Mesenteric fat pad (tissue), 1 donor: ENCODE measurements at places on chromosomes 7 and 10. TPM values are rescaled to one million over a fixed set of nuclear protein-coding genes. Genes with fewer than 3 reads are reported as not detected.

GRCh38 chr7:21071561-21072501, 285.1 kb upstream of the SP8 start:
- DNase-seq, result no peak

- DNase-seq, result no peak
These were observed 411.2 kb upstream of the KLF6 start for GRCh38 chr10:4196183-4196582.

- DNase-seq, result no peak
These were observed 29.9 kb upstream of the DDX50 start for GRCh38 chr10:68871105-68871711.

GRCh38 chr7:96188174-96188581, 133.7 kb downstream of the SLC25A13 start:
- DNase-seq, result no peak

- DNase-seq, result no peak
These were observed 459.0 kb downstream of the SH2D4B start for GRCh38 chr10:80996615-80997193.

- DNase-seq, result no peak
These were observed 30.6 kb upstream of the INSYN2A start for GRCh38 chr10:127227027-127227426.

DNA sequence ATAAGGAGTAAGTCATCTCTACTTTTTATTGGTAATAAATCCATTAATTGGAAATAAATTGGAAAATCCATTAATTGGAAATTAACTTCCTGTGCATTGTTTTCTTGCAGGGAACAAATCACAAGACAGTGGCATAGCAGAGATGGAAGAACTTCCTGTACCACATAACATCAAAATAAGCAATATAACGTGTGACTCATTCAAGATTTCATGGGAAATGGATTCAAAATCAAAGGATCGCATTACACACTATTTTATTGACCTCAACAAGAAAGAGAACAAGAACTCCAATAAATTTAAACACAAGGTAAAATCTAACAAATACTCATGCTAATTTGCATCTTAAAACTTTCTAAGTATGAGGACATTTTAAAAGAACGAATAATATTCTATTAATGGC, 57.8 kb downstream of the PHYHIPL start:
- DNase-seq, result no peak

DNA sequence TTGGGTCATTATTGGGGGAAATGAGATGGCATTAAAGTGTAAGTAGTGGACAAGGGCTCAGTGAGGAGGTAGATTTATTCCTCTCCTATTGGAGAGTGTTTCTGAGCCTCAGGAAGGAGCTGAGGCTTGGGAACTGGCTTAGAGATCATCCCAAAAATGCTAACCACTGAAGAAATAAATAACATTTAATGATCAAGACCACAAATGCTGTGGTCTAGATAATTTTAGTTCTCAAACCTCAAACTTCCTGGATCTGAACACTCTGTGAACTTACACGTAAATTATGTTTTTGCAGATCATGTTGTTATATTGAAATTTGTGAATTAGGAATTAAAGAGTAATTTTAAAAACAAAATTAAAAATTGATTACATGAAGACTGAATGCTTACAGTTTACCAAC, 27.3 kb downstream of the MDFIC start:
- no peak for DNase-seq

GRCh38 chr7:63041786-63042185, 956.9 kb upstream of the ZNF722 start:
- DNase-seq, result peak; percentile 60

DNA sequence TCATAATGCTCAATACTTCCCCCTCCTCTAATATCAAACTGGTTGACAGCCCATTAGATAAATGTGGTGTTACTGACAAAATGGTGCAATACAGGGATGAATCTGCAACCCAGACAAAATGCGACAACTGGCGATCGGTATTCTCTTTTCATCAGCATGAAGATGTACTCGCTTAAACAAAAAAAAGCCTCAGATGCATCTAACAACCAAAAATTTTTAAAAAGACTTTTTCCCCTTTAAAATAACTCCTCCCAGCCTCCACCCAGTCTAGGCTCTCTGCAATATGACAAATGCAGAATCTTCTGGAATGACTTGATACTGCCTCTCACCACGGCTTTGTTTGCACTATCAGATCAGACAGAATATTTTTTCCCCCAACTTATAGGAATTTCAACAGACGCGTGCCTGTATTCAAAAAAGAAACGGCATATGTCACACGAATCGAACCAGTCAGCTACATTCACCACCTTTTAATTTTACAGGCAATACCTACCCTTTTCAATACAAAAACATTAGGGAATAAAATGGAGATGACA, 1.2 kb downstream of the YWHAG start:
- DNase-seq, result no peak

GRCh38 chr7:151115121-151115835, 29.0 kb downstream of the AGAP3 start:
- DNase-seq, result no peak

DNA sequence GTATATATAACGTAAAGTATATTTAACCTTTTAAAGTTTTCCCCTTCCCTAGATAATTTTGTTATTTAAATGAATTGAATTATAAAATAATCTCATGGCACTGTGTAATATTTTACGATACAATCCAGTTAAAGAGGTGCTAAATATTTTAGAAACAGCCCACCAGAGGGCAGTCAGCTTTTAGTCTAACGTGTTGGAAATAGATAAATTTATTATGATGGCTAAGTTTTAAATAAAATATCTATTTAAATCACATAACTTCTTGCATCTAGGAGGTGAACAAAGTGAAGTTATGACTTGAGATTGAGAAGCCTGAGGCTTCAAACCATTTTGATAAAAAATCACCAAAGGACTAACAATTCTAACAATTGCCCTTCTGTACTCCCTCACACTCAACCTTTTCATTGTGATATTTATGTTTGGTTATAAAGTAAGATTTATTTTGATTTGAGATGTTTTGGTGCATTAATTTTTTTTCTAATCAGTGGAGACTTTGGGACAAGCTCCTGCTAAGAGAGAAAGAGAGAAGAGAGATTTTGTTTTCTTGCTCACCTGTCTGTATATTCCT, 171.5 kb upstream of the SP4 start:
- no peak for DNase-seq

DNA sequence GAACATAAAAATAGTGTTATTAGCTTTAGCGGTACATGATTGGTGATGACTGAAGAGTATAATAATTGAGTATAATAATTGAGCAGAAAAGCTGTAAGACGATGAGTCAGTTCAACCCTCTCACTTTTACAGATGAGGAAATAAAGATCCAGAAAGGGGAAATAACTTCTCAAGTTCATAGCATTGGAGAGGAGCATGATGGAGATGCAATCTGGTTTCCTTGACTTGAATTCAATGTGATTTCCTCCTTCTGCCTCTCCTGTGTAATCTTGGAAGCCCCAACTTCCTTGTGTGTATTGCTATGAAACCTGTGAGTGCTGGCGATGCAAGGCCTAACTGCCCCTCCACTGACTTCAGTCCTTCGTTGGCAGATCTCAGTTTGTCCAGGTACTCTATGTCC, 265.1 kb downstream of the LRMDA start:
- no peak for DNase-seq

DNA sequence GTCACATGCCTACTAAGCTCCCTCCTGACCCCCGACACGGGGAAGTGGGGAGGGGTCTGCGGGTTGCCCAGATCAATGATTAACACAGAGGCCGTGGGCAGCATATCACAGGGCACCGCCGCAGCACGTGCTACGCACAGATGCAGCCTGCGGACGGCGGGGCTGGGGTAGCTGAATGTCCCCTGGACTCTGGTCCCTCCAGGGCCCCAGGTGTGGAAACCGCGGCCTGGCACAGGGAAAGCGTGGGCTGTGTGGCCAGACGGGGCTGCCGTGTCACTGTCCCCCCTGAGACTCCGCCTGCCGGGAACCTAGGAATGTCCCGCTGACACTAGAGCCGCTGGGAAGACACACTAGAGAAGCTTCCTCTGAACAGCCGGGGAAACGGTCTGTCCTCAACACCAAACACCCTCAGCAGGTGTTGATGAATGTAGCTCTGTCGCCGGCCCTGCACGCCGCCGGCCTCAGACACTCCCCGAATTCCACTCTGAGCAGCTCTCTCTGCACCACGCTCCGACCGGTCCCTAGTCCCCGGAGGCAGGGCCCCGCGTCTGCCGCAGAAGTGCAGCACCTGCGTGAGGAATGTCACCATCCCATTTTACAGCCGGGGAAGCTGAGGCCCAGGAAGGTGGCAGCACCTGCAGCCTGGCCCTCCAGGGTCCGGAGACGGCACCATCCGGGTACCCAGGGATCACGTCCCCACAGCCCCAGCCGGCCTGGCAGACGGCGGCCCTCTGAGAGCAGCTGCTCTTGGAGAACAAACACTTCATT, 33.4 kb upstream of the PDGFA start:
- DNase-seq, result no peak

DNA sequence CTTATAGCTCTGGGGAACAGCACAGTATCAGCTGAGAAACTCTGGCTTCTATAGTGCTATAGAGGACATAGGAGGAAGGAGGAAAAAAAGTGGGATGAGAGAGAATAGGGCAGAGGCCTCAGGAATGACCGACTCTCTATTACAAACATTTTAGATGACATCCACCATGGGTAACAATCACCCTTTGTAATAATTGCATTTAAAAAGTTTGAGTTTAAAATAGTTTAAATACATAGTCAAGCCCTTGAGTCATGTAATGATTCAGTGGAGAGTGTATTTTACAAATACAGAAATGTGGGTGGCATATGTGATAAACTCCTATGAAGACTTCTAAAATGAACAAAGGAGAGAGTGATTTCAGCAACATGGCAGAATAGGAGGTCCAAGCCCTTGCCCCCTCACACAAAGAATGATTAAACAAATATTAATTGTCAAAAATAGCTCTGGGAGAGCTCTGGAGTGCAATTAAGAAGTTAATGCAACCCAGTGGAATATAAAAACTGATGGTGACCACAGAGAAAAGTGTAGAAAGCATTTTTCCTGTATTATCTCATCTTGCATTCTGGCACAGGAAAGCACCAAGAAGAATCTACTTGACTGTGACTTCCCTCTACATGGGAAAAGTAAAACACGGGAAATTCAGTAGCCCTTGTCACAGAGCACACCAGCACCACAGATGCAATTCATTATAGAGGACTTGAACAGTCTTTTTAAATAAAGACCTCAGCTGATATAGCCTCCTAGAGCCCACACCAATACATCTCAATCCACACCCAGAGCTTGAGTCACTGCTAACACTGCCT, 569.0 kb upstream of the SORCS1 start:
- DNase-seq, result no peak

DNA sequence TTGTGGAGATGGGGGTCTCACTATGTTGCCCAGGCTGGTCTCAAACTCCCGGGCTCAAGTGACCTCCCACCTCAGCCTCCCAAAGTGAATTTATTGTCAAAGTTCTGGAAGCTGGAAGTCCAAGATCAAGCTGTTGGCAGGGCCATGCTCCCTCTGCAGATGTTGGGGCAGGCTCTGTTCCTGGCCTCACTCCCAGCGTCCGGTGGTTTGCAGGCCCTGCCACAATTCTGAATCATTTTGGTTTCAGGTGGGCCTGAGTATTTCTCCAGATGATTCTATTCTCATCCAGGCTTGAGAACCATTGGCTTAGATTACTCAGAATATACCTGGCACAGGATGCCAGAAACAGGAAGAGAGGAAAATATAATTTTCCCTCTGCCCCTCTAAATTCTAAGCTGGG, 737.4 kb downstream of the TNS3 start:
- DNase-seq, result no peak

DNA sequence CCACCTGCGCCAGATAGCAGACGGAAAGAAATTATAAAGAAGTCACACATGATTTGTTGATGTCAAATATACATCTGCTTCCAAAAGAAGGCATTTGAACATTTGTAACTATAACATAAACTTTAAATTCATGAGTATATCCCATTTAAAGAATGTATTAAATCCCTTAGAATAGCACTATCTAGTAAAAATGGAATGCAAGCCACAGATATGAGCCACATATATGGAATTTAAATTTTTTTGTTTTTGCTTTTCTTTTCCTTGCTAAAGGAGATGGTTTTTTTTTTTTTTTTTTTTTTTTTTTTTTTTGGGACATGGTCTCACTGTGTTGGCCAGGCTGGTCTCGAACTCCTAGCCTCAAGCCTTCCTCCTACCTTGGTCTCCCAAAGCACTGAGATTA, 730.8 kb downstream of the PHTF2 start:
- DNase-seq, result no peak

GRCh38 chr10:114042895-114043531, 653 bp upstream of the ADRB1 start:
- DNase-seq, result no peak

DNA sequence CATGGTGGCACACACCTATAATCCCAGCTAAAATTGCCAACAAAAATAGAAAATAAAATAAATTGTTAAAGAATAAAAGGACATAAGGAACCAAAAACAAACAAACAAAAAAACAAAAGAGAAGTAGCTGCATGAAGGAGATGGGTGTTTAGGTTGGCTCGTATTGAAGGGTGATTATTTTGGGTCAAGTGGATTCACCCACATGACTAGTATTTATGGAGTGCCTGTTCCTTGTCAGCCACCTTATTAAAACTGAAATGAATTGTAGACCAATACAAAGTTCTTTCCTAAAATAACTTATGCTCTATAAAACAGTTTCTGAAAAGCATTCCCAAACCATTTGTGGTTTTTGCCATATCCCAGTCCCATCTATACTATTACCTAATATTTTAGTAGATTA, 138.7 kb downstream of the BTAF1 start:
- no peak for DNase-seq

DNA sequence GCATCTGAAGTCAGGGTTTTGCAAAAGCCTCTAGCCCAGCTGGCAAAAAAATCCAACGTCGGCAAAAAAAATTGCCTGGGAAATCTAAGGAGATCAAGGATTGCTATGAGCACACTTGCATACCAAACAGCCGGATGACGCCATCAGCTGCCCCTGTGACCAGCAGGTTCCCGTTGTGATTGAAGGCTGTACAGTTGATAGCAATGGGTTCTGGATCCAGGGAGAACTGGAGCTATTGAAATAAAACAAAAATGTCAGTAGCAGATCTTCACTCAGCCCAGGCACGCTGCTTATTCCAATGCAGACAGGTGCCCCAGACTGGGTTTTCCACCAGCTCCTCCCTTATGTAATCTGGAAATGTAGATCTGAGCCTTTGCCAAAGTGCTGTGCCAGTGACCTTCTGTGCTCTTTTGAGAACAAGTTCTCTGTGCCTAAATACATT, 18.7 kb upstream of the CYREN start:
- peak; percentile 55 for DNase-seq

GRCh38 chr7:75572814-75573213, 80.7 kb downstream of the SPDYE5 start:
- DNase-seq, result no peak

The PITX3 gene
- total RNA-seq, result not detected

The ATG9B gene
- not detected for total RNA-seq

The GOLGA7B gene
- total RNA-seq, result 0.32 TPM

The NKX1-2 gene
- total RNA-seq, result not detected

The PHKG1 gene
- total RNA-seq, result 2.8 TPM

The FAM25A gene
- total RNA-seq, result not detected

The HOXA4 gene
- 4.0 TPM for total RNA-seq

The ABCC2 gene
- total RNA-seq, result 2.8 TPM

The CAMK2G gene
- 24.2 TPM for total RNA-seq

The ANKRD61 gene
- total RNA-seq, result 0.45 TPM

The CYP3A5 gene
- total RNA-seq, result 96.8 TPM
